ENCODE measurements at places on chromosomes 5 and 9.

- H3K4me1 ChIP-seq, result 0 out of 2 replicates have a peak, but pooled peaks cover 8% of the 10 kb centered on the region
- H3K27ac ChIP-seq, result no peak overlapping the region
- H3K4me3 ChIP-seq, result no peak overlapping the region
- H3K27me3 ChIP-seq, result no peaks in the 10 kb centered on the region
- DNase-seq, result no peak
Measured at GRCh38 chr5:158023266-158023665, 164.3 kb upstream of the CLINT1 start.

DNA sequence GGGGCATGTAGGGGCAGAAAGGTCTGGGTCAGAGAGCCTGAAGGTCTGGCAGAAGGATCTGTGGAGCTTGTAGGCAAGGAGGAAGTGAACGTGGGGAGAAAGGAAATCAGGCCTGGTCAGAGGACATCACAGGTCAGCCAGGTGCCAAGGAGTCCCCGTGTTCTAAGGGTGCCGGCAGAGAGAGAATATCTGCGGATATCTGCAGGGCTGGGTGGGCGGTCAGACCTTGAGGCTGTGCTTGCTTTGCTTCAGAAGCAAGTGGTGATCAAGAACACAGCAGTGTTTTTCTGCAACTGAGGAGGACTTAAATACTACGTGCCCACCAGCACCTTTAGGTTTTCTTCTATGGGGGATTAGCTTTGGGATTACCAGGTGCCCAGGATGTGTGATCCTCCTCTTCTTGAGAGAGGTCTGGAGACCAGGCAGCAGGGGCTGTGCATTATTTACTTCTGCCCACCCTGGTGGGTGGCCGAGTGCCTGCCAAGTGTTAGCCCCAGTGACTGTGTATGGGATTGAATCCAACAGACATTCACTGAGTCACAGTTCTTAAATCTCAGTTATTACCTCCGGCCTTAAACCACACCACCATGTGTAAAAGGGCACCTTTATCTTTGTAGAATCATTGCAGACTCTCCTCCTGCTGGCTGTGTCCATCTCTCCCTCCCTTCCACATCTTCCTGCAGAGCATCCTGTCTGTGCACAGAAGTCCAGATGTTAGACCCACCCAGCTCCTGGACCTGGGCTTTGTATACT, 12.5 kb upstream of the SHB start:
- no peaks in the 10 kb centered on the region for H3K4me1 ChIP-seq
- H3K27ac ChIP-seq, result no peak overlapping the region
- no peak for DNase-seq
- H3K36me3 ChIP-seq, result no peaks in the 10 kb centered on the region

GRCh38 chr5:142984011-142984410, 213.8 kb downstream of the ARHGAP26 start:
- no peaks in the 10 kb centered on the region for H3K36me3 ChIP-seq
- H3K4me3 ChIP-seq, result no peak overlapping the region
- DNase-seq, result no peak
- no peaks in the 10 kb centered on the region for H3K27me3 ChIP-seq

DNA sequence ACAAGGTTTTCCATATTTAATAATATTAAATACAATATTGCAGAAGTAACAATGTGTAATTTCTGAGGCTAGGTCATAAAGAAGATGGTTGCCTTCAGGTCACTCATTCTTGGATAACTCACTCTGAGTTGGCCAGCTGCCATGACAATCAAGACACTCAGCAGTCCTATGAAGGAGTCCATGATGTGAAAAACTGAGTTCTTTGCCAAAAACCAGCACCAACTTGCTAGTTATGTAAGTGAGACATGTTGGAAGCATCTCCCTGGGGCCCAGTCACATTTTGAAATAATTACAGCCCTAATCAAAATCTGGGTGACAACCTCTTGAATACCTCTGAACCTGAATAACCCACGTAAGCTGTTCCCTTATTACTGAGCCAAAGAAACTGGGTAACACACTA, 453.2 kb downstream of the CDH18 start:
- no peaks in the 10 kb centered on the region for H3K36me3 ChIP-seq
- no peaks in the 10 kb centered on the region for H3K4me1 ChIP-seq
- no peak overlapping the region for H3K4me3 ChIP-seq
- no peak overlapping the region for H3K27ac ChIP-seq
- H3K27me3 ChIP-seq, result no peaks in the 10 kb centered on the region

DNA sequence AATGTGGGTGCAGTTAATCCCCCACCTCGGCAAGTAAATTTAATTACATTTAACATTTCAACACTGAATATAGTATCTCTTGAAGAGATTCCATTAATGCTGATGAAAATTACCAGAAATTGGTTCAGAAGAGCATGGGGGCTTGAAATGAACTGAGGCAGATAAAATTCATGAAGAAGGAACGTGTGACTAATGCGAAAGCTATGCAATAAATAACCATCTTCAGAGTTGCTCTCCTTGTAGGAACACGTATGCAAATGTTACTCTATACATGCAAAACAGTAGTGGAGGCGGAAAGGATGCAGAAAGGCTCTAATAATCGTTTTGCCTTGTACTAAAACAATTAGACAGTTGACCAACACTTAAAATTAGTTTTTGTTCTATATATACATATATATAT, 320.2 kb downstream of the CTNND2 start:
- no peak overlapping the region for H3K4me3 ChIP-seq
- H3K4me1 ChIP-seq, result peaks cover 17% of the 10 kb centered on the region
- H3K36me3 ChIP-seq, result no peaks in the 10 kb centered on the region
- no peak overlapping the region for H3K27ac ChIP-seq
- no peaks in the 10 kb centered on the region for H3K27me3 ChIP-seq
- DNase-seq, result no peak

GRCh38 chr5:159362220-159362619, 31.9 kb upstream of the IL12B start:
- H3K4me1 ChIP-seq, result no peaks in the 10 kb centered on the region
- H3K4me3 ChIP-seq, result no peak overlapping the region
- no peaks in the 10 kb centered on the region for H3K27me3 ChIP-seq
- no peak overlapping the region for H3K27ac ChIP-seq

Measured in GM23338 (cell line).